Pulmonary artery endothelial cell (primary cell): ENCODE measurements at places on chromosomes 16 and 17. TPM values are rescaled to one million over a fixed set of nuclear protein-coding genes. Genes with fewer than 3 reads are reported as not detected.

RPL27 gene
- 827 and 1,178 TPM in 2 replicates for total RNA-seq

SAMD14 gene
- 4.1 and 4.5 TPM in 2 replicates for total RNA-seq

TRIM47 gene
- 30.6 and 56.0 TPM in 2 replicates for total RNA-seq

GGT6 gene
- total RNA-seq = not detected in 2 replicates

SLC6A4 gene
- 0.07 and 0.11 TPM in 2 replicates for total RNA-seq

CLTC gene
- 360 and 408 TPM in 2 replicates for total RNA-seq

PSMC3IP gene
- total RNA-seq = 7.6 and 9.2 TPM in 2 replicates

SPATA22 gene
- total RNA-seq = 0.07 TPM in 1 of 2 replicates, not detected in the other

KRT32 gene
- total RNA-seq = not detected in 2 replicates

MYOCD gene
- total RNA-seq = not detected in 2 replicates

ALG1 gene
- 35.5 and 46.0 TPM in 2 replicates for total RNA-seq

PLXDC1 gene
- total RNA-seq = not detected in 2 replicates

CACNA1G gene
- 0.04 TPM in 1 of 2 replicates, not detected in the other for total RNA-seq

NUBP2 gene
- 74.5 and 77.8 TPM in 2 replicates for total RNA-seq

HOXB1 gene
- not detected in 2 replicates for total RNA-seq

CLEC19A gene
- not detected in 2 replicates for total RNA-seq

METRNL gene
- 30.8 and 63.3 TPM in 2 replicates for total RNA-seq
